ENCODE measurements at places on chromosomes 2 and 18. TPM values are rescaled to one million over a fixed set of nuclear protein-coding genes. Genes with fewer than 3 reads are reported as not detected.

The HMSD gene
- total RNA-seq = not detected

The ALPP gene
- not detected for total RNA-seq

The REG3A gene
- not detected for total RNA-seq

The NEURL3 gene
- total RNA-seq = not detected

The LRP2 gene
- total RNA-seq = not detected

The LONRF2 gene
- total RNA-seq = not detected

The FZD7 gene
- 0.29 TPM for total RNA-seq

The COBLL1 gene
- total RNA-seq = 38.4 TPM

The EFR3B gene
- total RNA-seq = 0.77 TPM

The HPCAL1 gene
- total RNA-seq = 77.4 TPM

The PAIP2B gene
- 0.62 TPM for total RNA-seq

The RANBP2 gene
- 79.4 TPM for total RNA-seq

The EFHD1 gene
- total RNA-seq = not detected

The COL5A2 gene
- total RNA-seq = 123 TPM

The ANKRD30BL gene
- total RNA-seq = not detected

The NXPH2 gene
- not detected for total RNA-seq

The CMPK2 gene
- total RNA-seq = 0.69 TPM

The CD8B2 gene
- not detected for total RNA-seq

The ASAP2 gene
- 79.2 TPM for total RNA-seq

The CTAGE1 gene
- not detected for total RNA-seq

The CTNNA2 gene
- total RNA-seq = not detected

The HAUS1 gene
- total RNA-seq = 60.6 TPM

The G6PC2 gene
- total RNA-seq = not detected

The CYB5A gene
- 24.9 TPM for total RNA-seq

The IRS1 gene
- total RNA-seq = 0.11 TPM

The SLC4A3 gene
- 0.21 TPM for total RNA-seq

The EVA1A gene
- total RNA-seq = 59.7 TPM

The ANKRD62 gene
- total RNA-seq = not detected

The IKZF2 gene
- 0.46 TPM for total RNA-seq

The ESPNL gene
- not detected for total RNA-seq

The TFPI gene
- total RNA-seq = 286 TPM

The FBXO15 gene
- total RNA-seq = not detected

The AKAIN1 gene
- total RNA-seq = not detected

The HOXD1 gene
- total RNA-seq = 10.4 TPM

The RBFA gene
- 30.5 TPM for total RNA-seq

The LTBP1 gene
- 107 TPM for total RNA-seq

The FKBP7 gene
- 18.3 TPM for total RNA-seq

The KCNG2 gene
- not detected for total RNA-seq

The EGR4 gene
- not detected for total RNA-seq

The SPP2 gene
- not detected for total RNA-seq

The FMNL2 gene
- total RNA-seq = 28.0 TPM

All from endothelial cell of umbilical vein (primary cell).